Endothelial cell of coronary artery (primary cell): ENCODE measurements at places on chromosomes 4 and X. TPM values are rescaled to one million over a fixed set of nuclear protein-coding genes. Genes with fewer than 3 reads are reported as not detected.

Gene ADH7
- not detected in 2 replicates for total RNA-seq

Gene NUP62CL
- not detected in 2 replicates for total RNA-seq

Gene ADGRG2
- total RNA-seq, result 0.09 TPM in 1 of 2 replicates, not detected in the other

Gene CITED1
- total RNA-seq, result 0.38 TPM in 1 of 2 replicates, not detected in the other

Gene PASD1
- total RNA-seq, result not detected in 2 replicates

Gene MAGEE2
- total RNA-seq, result not detected in 2 replicates

Gene ATP6AP2
- 83.4 and 122 TPM in 2 replicates for total RNA-seq

Gene SYTL5
- total RNA-seq, result 0.09 TPM in 1 of 2 replicates, not detected in the other

Gene SYAP1
- total RNA-seq, result 28.0 and 44.4 TPM in 2 replicates

Gene ANXA10
- 0.85 TPM in 1 of 2 replicates, not detected in the other for total RNA-seq

Gene SLIT2
- total RNA-seq, result 22.2 and 36.4 TPM in 2 replicates

Gene REPS2
- 1.7 and 1.8 TPM in 2 replicates for total RNA-seq

Gene NDST4
- not detected in 2 replicates for total RNA-seq

Gene SLC25A4
- 7.5 and 14.0 TPM in 2 replicates for total RNA-seq

Gene ADH1B
- 0.09 and 0.47 TPM in 2 replicates for total RNA-seq

Gene SLC49A3
- total RNA-seq, result 1.7 and 3.3 TPM in 2 replicates

Gene PLS3
- total RNA-seq, result 542 and 573 TPM in 2 replicates

Gene SH3D19
- 29.5 and 39.7 TPM in 2 replicates for total RNA-seq

Gene ARMCX2
- total RNA-seq, result 55.2 and 80.1 TPM in 2 replicates
